ENCODE measurements at places on chromosomes 7 and 10.

- DNase-seq, result no peak
These were observed 35.2 kb downstream of the MCU start for GRCh38 chr10:72727130-72727529.

- no peak for DNase-seq
These were observed 67.8 kb upstream of the PDCD4 start for GRCh38 chr10:110803830-110804338.

GRCh38 chr10:72044417-72045041 is 43.8 kb downstream of the SPOCK2 start:
- DNase-seq, result peak; percentile 25

- no peak for DNase-seq
These were observed 93.9 kb downstream of the ATXN7L1 start for GRCh38 chr7:105782391-105783042.

GRCh38 chr10:48758411-48758810 is 73.7 kb downstream of the WDFY4 start:
- no peak for DNase-seq

- DNase-seq, result peak; percentile 41
These were observed 3.1 kb downstream of the KLLN start for GRCh38 chr10:87860156-87860795.

GRCh38 chr7:143906151-143906550 is 4.2 kb upstream of the TCAF1 start:
- no peak for DNase-seq
